ENCODE measurements at places on chromosomes 3 and 15.

DNA sequence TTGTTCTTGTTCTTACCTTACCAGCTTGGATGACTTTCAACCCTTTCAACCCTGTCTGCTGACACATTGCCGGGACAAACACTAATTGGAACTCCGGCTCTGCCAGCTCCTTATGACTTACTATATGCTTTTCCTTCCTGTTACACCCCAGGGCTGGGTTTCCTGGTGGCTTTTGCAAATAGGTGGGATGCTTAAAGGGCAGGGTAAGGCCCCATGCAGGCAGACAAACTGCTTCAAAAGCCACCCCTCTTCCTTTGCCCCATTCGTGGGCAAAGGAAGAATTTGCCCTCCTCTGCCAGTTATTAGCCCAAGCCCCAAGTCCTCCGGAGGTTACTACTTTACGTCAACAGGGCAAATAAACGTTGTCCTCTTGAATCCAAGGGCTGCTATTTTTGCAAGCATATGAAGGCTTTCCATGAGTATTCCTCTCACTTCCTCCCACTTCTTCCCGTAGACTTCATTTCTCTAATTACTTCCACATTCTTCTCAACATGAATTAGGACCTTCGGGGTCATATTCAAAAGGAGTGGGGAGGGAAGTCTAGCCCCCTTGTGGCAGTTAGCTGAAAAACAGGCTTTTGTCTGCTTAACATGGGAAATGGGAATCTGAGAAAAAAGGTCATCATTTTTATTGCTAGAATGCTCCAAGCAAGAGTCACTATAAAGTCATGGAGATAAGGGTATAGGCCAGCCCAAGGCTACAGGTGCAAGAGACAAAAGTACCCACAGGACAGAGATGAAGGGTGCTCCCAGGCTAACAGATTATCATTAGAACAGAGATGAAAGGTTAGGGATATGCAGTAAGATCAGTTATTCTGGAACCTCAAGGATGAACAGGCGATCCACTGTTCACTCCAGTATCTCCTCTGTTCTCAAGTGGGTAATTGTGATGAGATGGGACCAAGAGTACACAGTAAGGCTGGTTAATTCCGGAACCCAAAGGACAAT, 56.3 kb upstream of the FSTL1 start:
- no peak for DNase-seq

DNA sequence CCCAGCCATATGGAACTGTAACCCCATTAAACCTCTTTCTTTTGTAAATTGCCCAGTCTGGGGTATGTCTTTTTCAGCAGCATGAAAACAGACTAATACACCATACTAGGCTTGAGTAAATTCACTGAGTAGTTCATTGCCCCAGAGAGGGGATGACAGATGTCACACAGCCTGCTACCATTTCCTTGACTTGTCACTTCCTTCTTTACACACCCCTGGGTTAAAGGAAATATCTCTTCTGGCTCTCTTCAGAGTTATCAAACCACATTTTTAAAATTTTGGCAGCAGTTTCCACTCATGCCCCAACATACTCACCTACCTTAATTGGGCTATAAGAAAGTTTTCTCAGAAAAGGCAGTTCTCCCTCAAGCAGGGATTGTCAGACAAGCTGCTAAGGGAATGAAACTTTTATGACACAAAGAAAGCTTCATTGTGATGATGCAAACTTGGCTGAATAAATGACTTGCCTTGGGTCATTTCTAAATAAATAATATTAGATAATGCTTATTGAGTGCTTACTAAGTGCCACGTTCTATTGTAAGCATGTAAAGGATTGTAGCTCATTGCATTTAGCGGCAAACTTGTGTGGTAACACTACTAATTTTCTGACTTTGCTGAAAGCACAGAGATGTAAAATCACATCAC, 68.0 kb upstream of the RBMS3 start:
- no peak for DNase-seq

GRCh38 chr3:142976621-142977398, 13.3 kb upstream of the PAQR9 start:
- DNase-seq: no peak

DNA sequence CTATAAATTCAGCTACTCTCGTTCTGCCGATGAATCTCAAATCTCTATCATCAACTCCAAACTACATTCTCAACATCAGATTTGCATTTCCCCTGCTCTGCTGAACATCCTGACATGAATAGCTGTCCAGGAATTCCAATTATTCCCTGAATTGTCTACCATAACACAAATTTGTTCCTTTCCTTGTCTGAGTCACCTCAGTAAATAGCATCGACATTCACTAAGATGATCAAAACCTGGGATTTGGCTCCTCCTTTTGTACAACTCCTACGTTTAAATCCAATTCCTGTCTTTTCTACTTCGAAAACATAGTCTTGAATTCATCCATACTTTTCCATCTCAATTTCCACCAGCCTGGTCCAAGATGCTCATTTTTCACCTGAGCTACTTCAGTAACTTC, 107.0 kb downstream of the GREM1 start:
- DNase-seq: no peak

- no peak for DNase-seq
These were observed 729.0 kb upstream of the NR2F2 start for GRCh38 chr15:95601525-95601924.

- no peak for DNase-seq
These were observed 2.0 kb downstream of the SLC26A6 start for GRCh38 chr3:48633256-48633655.

DNA sequence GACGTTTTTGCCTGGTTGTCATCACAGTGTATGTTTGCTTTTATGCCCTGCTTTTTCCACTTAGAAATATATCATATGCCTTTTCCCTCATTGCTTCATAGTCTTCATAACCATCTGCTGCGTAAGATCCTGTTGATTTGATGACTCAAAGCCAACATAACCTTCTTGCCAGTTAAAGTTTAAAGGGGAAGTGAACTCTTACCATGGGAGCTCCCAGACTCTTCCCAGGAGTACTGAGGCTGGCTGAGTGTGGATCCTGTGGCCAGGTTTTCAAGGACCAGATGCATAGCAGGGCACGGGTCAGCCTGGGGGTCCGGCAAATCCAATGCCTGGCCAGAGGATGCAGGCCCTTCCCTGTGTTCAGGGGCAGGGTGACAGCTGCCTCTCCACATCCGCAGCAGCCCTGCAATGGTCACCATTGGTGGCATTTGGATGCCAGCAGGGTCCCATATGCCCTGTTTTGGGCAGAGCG, 42.0 kb upstream of the SACM1L start:
- no peak for DNase-seq

GRCh38 chr3:171415070-171415469, 45.1 kb downstream of the TNIK start:
- DNase-seq: no peak

DNA sequence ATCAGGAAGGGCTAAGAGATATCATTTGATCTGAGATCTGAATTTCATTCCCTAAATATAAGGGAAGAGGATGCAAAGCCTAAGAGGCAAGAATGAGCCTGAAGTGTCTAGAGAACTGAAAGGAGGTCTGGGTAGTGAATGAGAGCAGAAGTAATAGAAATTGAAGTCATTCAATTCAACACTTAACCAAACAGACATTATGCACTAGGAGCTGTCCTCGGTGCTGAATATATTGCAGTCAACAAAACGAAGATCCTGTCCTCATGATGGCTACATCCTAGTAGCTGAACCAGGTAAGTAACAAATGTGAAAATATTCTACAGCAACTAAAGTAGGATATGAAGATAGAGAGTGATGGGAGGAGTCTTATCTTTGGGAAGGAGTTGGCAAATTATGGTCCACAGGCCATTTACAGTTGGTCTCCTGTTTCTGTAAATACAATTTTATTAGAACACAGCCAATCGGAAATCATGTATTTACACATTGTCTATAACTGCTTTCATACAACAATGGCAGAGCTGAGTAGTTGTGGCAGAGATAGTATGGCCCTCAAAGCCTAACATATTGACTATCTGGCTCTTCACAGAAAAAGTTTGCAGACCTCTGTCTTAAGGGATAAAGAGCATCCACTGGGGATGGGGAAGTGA, 192.9 kb upstream of the CADPS start:
- DNase-seq: no peak

GRCh38 chr3:58989163-58989562, 60.7 kb downstream of the CFAP20DC start:
- no peak for DNase-seq

GRCh38 chr15:101242160-101242998, 9.5 kb downstream of the CHSY1 start:
- DNase-seq: no peak

DNA sequence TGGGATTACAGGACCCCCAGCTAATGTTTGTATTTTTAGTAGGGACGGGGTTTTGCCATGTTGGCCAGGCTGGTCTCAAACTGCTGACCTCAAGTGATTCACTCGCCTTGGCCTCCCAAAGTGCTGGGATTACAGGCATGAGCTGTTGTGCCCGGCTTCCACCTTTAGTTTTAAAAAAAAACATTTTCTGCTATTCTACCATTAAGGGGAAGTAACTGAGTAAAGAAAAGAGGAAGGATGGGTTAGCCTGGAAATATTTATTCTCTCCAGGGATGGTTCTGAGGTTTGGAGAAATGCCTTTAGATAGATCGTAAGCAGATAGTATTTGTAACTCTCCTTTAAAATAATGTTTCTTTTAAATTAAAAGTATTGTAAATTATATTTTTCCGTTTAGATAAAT, 3.1 kb downstream of the AP4E1 start:
- no peak for DNase-seq

GRCh38 chr3:59185591-59186369, 136.0 kb upstream of the CFAP20DC start:
- no peak for DNase-seq

- no peak for DNase-seq
These were observed 88.9 kb downstream of the CLSTN2 start for GRCh38 chr3:140023616-140024530.

GRCh38 chr15:33902043-33902442, 66.3 kb upstream of the CHRM5 start:
- no peak for DNase-seq

- DNase-seq: no peak
These were observed 83.0 kb upstream of the LMOD3 start for GRCh38 chr3:69205385-69205784.

GRCh38 chr15:29128671-29129070, 141.0 kb downstream of the NSMCE3 start:
- no peak for DNase-seq

- no peak for DNase-seq
These were observed 2.5 kb upstream of the FSIP1 start for GRCh38 chr15:39785139-39785538.

GRCh38 chr15:51861557-51862359, 32.3 kb downstream of the TMOD3 start:
- DNase-seq: no peak

GRCh38 chr3:56908004-56908403, 106.3 kb upstream of the ARHGEF3 start:
- DNase-seq: no peak

DNA sequence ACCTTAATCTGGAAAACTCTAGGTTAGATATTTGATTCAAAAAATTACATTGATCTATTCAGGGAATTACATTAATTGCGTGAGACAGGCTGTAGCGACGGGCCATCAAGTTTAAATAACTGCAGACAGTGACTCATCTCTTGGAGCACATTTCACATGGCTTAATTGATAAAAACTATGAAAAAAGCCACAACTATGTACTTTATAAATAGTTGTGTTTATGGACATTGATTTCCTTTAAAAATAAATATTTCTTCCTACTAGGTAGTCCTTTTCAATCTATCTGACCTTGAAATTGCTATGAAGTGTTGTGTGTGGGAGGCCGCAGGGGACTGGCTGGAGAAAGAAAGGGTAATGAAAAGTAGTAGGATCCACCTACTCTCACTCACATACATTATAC, 157.8 kb downstream of the IL1RAP start:
- no peak for DNase-seq

GRCh38 chr3:98035208-98035607, at the start of gene GABRR3:
Gene GABRR3, minus strand, starts transcription at chr3:98035315. Its CDS starts 328 bp downstream, at chr3:98034987.
- DNase-seq: no peak

DNA sequence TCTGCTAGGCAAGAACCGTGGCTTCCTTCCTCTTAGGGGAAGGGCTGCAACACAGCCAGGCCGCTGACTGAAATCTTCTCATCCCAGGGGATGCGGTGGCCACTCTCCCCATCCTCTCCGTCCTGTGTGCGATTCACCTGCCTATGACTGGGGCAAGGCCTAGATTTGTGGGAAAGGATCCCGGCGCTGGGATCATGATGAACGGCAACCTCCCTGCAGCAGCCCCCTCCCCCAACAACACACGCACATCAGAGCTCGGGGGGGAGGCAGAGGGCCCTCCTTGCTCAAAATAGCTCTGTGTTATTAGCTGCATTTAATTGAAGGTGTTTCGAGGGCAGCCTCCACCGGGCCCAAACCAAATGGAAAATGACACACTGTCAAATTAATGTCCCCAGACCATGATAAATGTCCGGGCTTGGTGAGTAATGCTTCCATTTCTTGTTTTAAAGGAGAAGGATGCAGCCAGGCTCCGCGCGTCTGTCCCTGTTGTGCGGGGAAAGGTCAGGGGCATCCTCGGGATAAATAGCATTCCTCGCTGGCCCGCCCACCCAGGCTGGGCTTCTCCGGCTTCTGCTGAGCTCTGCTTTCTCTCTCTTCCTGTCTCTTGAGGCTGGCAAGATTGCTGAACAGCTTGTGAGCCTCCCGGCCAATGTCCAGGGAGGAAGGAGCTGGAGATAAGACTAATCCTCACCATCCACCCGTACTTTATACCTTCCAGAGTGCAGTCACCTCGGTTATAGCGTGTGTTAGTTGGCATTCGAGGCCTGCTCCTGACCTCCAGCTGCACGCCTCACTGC, 56.4 kb upstream of the TLE3 start:
- no peak for DNase-seq

DNA sequence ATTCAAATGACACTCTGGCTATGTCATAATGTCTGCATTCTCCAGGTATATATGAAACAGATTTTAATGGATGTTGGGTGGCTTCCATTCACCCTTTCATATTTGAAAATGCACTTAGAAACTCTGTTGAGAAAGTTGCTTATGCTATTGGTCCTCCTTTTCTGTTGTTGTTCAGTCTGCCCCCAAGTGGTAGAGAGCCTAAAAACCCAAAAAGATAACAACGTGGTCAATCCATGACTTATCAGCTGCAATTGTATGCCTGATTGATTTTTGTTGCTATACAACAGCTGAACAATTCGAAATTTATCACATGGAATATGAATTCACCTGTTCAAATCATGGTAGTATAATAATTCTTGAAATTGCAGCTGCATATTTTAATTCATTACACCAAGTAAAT, 279.8 kb downstream of the ROBO2 start:
- no peak for DNase-seq

DNA sequence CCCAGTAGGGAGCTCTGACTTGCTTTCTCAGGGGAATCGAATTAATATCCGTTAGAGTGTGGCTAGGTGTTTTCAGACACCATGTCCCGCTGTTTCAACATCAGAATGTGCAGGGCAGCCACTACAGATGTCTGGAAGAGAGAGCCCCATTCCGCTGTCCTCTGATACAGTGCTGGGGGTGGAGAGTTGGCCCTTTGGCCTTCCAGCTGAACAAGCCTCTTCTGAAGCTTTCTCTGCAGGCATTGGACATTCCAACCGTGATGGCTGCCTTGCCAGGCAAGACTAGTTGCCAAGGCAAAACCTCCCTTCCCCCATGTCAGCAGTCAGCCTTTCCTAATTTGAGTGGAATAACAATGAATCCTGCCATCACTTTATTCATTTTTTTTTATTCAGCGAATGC, 1.5 kb downstream of the FAH start:
- no peak for DNase-seq

Data from NCI-H748 treated with DMSO at 0.1 percent for 48 hours (cell line).